H7 (cell line): ENCODE measurements at places on chromosomes 2 and 18.

DNA sequence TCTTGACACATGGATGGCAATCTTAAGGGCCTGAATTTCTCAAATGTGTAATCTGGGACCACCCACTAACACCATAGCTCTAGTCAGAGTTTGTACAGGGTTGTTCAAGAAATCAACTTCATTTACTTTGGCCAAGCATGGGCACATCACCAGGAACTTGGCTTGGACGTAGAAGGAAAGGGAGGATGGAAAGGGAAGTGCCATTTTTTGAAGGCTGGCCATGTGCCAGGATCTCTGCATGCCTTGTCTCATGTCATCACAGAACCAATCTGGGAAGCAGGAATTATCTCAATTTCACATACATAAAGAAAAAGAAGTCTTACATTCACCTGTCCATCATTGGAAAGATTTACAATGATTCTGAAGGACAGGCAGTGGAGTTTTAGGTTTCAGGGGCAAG is 128.1 kb downstream of the ANTXR1 start:
- DNase-seq: no peak

DNA sequence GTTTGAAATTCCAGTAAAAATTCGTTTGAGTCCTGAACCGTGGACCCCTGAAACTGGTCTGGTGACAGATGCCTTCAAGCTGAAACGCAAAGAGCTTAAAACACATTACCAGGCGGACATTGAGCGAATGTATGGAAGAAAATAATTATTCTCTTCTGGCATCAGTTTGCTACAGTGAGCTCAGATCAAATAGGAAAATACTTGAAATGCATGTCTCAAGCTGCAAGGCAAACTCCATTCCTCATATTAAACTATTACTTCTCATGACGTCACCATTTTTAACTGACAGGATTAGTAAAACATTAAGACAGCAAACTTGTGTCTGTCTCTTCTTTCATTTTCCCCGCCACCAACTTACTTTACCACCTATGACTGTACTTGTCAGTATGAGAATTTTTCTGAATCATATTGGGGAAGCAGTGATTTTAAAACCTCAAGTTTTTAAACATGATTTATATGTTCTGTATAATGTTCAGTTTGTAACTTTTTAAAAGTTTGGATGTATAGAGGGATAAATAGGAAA is 80.7 kb downstream of the ACSL3 start:
- DNase-seq: no peak

- DNase-seq: peak; percentile 42
These were observed 57.8 kb upstream of the RGPD5 start for GRCh38 chr2:109736177-109736827.

DNA sequence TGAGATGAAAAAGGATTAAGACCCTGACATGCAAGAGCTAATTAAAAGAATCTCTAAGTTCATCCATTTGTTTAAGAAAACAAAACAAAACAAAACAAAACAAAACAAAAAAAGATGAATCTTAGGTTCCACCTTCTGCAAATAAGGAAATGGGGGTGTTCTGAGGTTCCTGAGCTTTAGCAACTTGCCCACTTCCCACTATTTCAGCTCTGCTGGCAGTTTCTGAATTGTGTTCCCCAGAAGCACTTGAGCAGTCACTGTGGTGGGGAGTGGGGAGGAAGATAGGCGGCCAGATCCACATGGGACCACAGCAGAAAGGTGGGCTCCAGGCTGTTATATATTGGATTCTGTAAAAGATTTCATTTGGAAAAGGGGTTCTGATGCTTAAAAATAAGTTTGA is 20.3 kb downstream of the INO80C start:
- DNase-seq: no peak

- DNase-seq: no peak
These were observed 110.7 kb downstream of the SH3RF3 start for GRCh38 chr2:109239720-109240119.

GRCh38 chr2:238495422-238495821 is 68.7 kb downstream of the ASB1 start:
- no peak for DNase-seq

DNA sequence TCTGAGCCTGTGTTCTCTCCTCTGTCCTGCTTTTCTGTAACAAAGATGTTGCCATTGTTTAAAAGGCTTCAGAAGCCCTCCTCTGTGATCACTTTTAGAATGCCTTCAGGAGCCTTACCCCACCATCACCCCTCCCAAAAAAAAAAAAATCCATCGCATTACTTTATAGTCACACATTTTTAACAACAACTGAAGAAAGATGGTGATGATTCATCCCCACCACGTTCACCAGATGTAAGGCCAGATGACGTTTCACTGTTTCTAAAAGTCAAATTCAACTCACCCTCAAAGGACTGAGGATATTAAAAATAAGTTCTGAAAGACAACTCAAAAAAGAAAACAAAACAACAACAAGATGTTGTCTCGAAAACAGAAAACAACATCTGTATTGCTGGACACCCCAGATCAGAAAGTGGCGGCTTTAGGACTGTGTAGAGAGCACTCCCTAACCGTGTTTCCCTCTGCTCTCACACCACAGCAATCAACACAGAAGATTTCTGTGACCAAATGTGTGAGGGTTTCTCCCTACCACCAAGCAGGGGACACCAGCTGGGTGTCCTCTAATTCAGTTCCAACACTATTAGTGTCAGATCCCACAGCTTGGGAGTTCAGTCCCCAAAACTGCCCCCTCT is 61.9 kb upstream of the CREB1 start:
- no peak for DNase-seq

DNA sequence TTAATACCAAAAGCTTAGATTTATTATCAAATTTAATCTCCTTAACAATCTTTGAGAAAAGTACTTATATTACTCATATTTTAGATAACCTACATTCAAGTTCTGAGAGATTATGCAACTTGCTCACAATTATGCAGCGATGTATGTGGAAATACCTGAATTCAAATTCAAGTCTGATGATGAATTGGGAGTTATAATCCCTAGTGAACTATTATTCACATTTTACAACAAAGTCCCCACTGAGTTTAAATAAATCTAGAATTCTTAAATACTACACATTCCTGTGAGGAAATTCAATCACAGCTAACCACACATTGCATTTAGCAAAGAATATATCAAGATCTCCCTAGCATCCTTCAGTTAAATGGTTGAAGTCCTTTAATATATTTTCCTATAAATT is 278.4 kb downstream of the NOL4 start:
- DNase-seq: no peak

- no peak for DNase-seq
These were observed 124.6 kb downstream of the SPOPL start for GRCh38 chr2:138626148-138626547.

DNA sequence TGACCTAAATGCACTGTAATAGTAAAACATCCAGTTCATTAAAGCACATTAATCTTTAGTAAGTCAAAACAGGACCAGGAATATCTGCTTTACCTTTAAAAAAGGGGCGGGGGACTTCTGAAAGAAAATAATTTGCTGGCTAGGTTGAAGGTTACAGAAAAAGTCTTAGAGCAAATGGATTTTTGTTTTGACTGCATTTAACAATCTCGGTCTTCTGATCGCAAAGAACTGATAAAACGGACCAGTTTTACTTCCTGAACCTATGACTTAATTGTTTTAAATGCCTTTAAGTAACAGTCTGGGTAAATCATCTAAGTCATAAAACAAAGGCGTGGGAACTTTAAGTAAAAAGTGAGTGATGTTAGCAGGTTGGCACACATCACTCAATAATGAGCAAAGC is 783 bp downstream of the BUB1 start:
- DNase-seq: no peak

GRCh38 chr2:42372474-42373200 is 11.6 kb upstream of the COX7A2L start:
- no peak for DNase-seq

- no peak for DNase-seq
These were observed 133.9 kb downstream of the CYP26B1 start for GRCh38 chr2:72013726-72014125.

GRCh38 chr18:45291621-45292615 is 323.4 kb upstream of the SLC14A2 start:
- no peak for DNase-seq

DNA sequence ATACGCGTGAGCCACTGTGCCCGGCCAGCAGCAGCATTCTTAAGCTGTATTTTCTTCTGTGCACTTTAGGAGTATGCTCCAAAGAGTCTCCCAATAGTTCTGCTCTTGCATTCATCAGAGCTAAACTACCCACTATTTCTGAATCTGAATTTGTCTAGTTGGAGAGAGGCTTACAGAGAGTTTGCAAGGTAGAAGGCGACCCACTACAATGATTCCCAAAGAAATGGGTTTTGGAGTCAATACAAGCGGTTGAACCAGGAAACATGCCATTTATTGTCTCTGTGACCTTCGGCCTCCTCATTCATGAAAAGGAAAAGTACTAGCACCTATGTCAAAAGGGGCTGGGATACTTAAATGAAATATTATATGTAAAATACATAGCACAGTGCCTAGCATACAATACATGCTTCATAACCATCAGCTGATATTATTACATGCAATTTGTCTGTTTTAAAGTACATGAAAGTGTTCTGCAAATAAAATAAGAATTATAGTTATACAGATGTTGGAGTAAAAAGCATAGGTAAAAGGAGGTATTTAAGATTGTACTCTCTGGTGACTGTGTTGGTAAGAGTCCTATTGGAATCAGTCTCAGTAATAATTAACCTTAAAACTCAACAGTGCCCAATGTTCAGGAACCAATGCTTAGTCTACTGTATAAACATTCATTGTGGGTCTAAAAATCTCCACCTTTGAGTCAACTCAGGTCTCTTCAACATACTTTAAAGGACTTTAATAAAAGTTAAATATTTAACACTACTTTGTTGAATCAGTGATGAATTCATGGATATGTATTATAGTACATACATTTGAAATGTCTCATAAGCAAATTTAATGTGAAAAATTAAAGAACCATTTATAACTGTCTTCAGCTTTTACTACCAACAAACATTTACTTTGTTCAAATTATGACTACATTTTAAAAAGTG is 89.8 kb upstream of the GRB14 start:
- no peak for DNase-seq

DNA sequence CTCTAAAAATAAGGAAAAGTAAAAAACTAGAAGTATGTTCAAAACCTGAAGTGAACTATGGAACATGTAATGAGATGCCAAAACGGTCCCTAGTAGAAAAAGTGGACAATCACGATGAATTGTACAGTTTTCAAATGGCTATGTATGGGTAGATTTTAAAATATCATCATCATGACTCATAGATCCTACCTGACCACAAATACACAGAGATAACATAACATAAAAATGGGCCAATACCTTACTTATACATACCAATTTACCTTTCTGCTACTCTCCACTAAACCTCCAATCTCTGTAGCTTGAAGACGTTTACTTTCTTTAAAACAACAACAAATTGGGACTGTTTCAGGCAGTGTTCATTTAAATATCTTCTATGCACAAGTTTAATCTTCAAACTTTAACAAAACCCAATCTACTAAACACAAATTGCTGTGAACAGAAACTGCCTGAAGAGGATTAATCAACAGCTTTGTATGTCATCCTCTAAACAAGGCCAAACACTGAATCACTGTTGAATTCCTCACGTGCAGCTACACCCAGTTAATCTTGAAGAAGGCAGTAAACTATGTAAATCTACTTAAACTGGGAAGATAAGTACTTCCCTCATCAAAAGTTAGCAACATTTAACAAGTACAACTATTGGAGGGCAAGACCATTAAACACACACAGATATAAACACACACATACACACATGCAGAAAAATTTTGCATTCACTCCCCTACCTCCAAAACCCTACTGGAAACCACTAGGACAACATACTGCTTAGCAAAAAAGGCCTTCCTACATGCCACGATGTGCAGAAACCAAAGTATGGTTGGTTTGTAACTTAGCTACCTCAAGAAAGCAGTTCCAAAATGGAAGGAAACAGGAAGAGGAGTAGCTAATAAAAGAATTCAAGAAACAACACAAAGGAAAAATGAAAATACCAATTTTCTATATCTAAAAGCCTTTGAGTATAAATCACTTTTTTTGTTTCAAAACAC is 90.3 kb downstream of the RBMS1 start:
- DNase-seq: no peak

DNA sequence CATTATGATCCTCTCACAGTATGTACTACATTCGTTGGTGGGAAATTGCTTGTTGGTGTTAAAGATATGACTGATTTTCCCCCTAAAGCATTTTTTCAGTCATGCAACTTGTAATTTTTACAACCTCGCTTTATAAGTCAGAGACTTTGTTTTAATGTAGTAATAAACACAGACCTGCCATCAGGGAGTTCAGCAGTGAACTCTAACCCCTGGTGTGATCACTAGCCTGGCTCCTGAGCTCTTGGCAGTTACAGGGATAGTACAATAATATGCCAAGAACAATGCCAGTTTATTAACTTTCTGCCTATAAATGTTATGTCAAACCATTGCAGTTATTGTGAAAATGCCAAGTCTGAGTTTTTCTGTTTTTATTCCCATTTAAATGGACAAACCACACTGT is 93.8 kb downstream of the EDAR start:
- DNase-seq: no peak

DNA sequence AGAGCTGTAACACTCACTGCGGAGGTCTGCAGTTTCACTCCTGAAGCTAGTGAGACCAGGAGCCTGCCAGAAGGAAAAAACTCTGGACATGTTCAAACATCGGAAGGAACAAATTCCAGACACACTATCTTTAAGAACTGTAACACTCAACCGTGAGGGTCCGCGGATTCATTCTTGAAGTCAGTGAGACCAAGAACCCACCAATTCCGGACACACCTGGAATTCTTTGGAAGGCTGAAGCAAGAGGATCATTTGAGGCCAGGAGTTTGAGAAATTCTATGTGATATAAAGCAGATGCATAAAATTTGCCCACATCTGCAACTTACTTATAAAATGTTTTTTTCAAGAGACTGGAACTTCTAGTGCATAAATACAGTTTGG is 43.5 kb upstream of the ITSN2 start:
- DNase-seq: no peak

DNA sequence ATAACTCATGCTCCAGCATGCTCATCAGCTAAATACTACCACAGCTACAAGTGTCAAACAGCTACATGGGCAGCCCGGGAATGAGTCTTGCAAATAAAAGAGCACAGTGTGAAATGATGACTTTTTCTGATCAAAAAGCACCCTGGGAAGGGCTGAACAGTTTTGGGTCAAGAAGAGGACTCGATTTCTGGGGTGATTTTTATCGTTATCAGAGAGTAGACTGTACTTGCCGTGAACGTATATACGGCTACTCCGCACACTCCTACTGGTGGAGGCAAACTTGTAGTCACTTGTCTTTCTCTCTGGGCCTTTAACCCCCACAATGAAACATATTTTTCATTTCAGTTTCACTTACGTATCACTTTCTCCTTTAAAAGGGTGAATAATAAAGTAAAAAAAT is 54.4 kb downstream of the NCKAP5 start:
- no peak for DNase-seq

DNA sequence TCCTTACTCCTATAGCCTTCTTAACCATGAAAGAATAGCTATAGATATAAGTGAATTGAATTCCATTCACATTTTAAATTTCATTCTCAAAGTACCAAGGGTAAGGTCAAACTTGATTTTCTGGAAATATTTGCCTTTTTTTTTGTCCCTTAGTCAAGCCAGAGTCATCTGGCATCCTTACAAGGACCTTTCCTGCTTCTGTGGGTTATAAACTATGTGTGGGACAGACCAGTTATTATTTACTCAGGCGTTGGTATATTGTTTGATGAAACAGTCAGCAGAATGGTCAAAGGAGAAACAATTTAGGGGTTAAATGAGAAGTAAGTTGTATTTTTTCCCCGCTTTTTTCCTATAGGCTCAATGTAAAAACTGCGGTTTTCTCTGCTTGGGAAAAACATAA is 1103.2 kb upstream of the ZEB2 start:
- no peak for DNase-seq

- DNase-seq: no peak
These were observed 202.4 kb downstream of the FBXO15 start for GRCh38 chr18:73945130-73945792.
